IPS DF 19.7 (cell line): ENCODE measurements at places on chromosomes 11 and 22.

GRCh38 chr22:30294066-30294465, 4.8 kb upstream of the CASTOR1 start:
- DNase-seq: no peak

GRCh38 chr22:42811459-42811858, 45.6 kb downstream of the ARFGAP3 start:
- DNase-seq: no peak

DNA sequence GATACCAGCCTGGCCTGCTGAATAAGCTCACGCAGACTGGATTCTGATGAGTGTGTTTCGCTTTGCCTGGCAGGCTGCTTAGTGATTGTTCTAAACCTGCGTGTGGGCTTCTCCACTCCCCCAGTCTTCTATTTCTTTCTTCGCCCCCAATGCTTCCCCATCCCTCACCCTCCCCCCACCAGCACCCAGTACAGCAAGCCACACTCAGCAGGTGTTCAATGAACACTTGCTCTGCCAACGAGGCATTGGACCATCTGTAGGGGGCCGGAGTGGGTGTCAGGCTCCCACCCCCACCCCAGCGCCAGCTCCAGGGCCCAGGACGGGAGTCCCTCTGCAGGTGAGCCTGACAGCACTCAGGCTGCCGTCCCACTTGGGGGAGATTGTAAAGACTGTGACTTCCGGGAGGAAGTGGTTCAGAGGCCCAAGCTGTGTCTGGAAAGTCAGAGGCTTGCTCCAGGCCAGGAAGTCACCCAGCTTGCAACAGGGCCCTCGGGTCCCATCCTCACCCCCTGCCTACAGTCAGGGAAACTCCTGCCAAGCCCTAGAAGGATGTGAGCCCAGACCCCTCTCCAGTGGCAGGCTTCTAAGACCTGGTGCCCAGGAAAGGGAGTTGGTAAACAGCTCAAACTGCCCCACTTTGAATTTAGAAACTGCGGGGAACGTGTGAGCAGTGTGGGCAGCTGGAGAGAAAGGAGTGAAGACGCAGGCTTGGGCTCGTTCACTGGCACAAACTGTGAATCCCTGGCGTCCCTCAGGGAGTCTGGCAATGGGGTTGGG, 66.3 kb upstream of the PRDM11 start:
- DNase-seq: no peak

GRCh38 chr22:19637408-19638281, 76.7 kb upstream of the SEPTIN5 start:
- no peak for DNase-seq

- DNase-seq: no peak
Observed at GRCh38 chr11:47329987-47330931, 22.2 kb downstream of the MYBPC3 start.

- no peak for DNase-seq
Observed at GRCh38 chr11:12086271-12087074, 23.9 kb upstream of the MICAL2 start.

DNA sequence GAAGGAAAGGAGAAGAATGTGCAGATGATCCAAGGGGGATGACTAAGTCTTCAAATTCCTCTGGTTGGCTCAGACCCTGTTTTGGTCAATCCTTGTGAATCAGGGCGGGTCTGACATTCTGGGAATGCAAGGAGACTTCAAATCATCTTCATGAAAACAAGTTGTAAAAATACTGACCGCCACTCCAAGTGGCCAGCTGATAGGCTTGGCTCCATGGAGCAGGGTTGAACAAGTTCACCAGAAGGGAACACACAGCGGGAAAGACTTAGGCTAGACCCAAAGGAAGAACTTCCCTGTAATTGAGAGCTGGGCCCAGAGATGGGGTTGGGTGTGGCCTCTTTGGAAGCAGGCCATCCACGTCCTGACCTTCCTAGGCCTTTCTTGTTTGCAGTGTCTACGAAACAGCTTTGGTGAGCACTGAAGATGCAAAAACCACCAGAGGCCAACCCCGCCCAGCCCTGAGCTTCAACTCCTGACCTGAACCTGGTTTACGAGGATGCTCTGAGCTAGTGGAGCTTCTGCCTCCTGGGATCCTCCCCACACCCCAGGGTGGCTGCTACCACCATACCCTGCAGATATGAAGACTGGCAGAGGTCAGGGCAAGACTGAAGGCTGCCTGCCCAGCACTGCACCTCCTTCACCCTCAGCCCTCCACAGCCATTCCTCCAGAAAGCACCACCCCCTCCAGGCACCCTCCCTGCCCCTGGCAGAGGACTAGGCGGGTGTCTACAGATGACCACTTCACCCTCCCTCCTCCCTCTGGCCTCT, 26.1 kb downstream of the GDPD5 start:
- no peak for DNase-seq

GRCh38 chr11:87039371-87039770, 1.6 kb downstream of the TMEM135 start:
- DNase-seq: no peak

GRCh38 chr22:32832174-32832573, 30.7 kb downstream of the TIMP3 start:
- no peak for DNase-seq

- DNase-seq: no peak
Observed at GRCh38 chr11:132357811-132358572, 987.6 kb downstream of the NTM start.

DNA sequence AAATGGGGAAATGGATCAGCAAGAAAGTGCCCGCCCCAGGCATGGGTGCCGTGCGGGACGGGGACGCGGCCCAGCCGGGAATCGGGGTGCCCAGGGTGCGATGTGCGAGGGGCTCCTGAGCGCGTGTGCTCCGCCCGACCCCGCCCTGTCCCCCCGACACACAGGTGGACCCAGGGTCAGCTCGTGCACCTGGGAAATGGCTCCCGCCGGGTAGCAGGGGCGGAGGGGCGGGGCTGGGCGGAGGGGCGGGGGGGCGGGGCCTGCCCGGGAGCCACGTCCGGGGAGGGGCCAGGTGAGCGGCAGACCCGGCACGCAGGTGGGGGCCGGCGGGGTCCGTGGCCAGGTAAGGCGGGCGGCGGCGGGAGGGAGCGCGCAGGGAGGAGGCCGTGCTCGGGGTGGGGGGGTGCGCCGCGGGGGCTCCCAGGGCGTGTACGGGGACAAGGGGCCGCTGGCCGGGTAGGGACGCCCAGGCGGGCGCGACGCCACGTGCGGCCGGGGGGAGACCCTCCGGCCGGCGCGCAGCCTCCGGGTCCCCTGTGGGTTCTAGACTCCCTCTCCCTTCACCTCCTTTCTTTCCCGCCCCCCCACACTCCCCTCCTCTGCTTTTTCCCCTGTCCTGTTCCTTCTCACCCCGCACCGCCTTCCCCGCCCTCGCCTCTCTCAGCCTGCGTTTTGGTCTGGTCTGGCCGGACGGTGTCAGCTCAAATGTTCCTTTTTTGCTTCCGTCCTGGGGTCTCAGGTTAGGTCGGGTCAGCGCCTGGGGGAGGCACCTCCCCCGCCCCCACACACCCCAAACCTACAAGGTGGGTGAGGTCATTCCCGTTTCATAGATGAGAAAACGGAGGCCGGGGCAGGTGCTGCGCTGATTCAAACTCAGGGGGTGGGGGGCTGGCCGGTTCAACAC, at the start of gene ARHGAP8:
Gene ARHGAP8 (plus strand): TSS at position 291 of the 904 bp plus-strand sequence. CDS start 33,953 bp downstream, outside the sequence.
- no peak for DNase-seq

DNA sequence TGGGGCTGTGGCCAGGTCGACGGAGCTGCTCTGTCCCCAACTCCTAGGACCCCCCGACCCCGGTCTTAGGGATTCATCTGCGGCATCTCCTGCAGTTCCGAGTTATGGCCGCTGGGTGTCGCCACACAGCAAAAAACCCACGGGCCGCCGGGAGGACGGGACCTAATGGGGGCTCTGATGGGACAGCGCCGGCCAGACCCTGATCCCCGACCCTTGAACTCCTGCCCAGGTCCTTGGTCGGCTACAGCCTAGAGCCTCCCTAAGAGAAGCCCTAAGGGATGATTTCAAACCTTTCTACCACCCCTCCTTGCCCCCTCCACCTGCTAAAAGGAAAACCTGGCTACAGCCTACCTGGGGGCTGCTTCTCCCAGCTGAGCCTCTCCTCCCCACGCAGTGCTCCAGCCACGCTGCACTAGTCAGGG, 30.8 kb upstream of the LRRC10B start:
- DNase-seq: no peak

GRCh38 chr22:23219822-23220484, 39.6 kb downstream of the BCR start:
- no peak for DNase-seq

GRCh38 chr11:76598426-76598839, 72.1 kb downstream of the LRRC32 start:
- DNase-seq: no peak

DNA sequence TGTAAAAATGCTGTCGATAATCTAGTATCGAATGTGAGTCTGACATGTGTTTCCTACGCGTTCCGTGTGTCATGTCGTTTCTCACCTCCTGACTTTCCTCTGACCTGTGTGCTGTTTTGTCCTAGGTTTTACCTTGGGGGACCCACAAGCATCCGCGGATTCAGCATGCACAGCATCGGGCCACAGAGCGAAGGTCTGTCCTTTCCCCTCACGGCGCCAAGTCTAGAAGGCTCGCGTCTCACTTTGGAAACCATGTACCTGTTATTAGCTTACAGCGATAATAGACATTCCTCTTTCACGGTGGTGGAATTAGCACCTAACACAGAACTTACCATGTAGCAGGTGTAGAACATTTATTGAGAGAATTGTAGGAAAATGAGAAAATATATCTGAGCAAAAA, 28.6 kb downstream of the SAMM50 start:
- no peak for DNase-seq

DNA sequence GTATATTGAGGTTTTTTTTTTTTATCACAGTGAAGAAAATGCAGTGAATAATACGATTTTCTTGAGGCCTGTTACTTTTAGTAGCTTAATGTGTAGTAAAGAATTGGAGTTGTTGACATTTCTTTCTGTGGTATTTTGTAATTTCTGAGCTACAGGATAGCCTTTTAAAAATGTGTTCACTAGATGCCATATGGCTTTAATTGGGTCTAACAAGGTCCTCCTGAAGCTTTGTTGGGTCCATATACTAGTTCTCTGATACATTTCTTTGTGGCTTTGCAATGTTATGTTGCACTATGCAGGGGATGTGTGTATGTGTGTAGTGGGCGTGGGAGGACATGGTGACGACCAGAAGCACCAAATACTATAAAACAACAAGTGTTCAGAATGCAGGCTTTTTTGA, 25.1 kb downstream of the FBXO7 start:
- no peak for DNase-seq

DNA sequence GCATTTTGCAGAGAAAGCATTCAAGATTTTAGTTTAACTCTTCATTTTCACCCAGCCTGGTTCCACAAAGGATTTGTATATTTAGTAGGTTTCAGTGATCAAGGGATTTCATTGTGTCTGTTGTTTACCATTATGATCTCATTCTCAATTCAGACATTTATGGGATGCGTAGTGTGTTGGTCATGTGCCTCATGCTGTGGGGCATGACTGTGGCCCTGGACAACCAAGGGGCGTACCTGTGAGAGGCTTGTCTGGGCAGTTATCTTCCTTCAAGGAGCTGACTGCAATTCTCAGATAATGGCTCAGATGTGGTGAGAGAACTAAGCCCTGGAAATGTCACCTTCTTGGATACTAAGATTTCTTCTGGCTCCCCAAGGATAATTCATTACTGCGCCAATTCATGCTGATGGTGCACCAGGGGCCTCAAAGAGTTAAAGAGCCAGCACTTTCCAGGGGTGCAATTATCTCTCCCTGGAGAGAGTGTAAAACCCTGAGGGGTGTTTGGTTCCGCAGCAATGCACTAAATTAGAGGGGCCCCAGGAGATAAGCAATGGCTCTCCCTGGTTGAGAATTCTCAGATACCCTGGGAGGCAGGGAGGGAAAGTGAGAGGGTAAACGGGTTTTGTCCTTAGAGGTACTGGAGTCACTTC, 32.2 kb downstream of the SLC6A5 start:
- no peak for DNase-seq

- no peak for DNase-seq
Observed at GRCh38 chr11:8729067-8729466, 46.5 kb downstream of the RPL27A start.

DNA sequence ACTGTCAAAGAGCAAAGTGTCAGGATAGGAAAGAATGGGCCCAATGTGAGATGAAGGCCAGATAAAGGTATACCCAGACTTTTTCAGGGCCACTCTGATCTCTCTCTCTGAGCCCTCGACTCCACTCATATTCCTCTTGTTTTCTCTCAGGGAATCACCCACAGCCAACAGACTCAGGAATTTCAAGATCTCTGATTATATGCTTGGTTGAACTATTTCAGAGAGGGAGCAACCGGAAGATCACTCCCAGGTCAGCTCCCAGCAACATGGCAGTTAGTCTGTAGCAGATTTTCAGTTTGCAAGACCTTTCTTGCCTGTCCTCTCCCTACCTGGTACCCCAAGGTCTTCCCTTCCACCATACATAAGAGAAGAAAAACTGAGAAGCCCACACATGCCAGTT, 102.5 kb downstream of the C11orf58 start:
- DNase-seq: no peak

- no peak for DNase-seq
Observed at GRCh38 chr11:31818874-31819331, 7.8 kb upstream of the PAX6 start.

DNA sequence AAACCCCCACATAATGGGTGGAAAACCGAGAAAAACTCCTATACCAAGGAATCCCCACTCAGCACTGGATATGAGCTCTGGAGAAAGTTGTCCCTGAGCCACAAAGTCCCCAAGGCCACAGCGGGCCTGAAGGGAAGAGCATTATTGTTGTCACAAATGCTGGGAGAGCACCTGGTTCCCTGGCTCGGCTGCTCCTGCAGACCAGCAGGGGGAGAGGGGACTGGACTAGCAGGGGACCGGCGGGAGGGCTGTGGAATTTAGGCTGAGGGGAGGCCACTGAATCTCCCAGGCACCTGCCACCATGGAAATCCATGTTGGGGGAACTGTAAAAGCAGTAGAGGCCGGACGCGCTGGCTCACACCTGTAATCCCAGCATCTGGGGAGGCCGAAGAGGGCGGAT, 7.0 kb downstream of the PC start:
- no peak for DNase-seq

DNA sequence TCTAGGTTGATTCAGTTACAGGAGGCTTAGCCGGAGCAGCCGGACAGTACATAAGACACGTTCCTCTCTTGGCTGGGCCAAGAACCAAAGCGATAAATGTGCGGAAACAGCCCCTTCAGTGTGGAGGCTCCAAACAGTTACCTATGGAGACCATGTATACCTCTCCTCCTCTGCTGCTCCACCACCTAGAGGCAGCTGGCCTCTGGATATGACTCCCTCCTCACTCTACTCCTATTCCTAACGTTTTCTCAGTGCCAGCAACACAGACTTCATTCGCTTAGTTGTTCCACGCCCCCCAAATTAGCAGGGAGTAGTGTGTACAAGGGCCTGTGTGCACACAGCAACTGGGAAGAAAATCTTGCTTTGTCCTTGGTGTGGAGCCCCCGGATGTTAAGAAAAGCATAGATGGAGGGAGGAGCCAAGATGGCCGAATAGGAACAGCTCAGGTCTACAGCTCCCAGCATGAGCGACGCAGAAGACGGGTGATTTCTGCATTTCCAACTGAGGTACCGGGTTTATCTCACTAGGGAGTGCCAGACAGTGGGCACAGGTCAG, 362.3 kb upstream of the KIRREL3 start:
- DNase-seq: no peak

GRCh38 chr22:46746620-46747019, 8.6 kb upstream of the CERK start:
- no peak for DNase-seq

GRCh38 chr11:8807544-8808225, 103.3 kb upstream of the AKIP1 start:
- no peak for DNase-seq
